ENCODE measurements at places on chromosomes 7 and 10. TPM values are rescaled to one million over a fixed set of nuclear protein-coding genes. Genes with fewer than 3 reads are reported as not detected.

GRCh38 chr7:17406738-17407137 lies 108.3 kb downstream of the AHR start:
- no peak for DNase-seq

DNA sequence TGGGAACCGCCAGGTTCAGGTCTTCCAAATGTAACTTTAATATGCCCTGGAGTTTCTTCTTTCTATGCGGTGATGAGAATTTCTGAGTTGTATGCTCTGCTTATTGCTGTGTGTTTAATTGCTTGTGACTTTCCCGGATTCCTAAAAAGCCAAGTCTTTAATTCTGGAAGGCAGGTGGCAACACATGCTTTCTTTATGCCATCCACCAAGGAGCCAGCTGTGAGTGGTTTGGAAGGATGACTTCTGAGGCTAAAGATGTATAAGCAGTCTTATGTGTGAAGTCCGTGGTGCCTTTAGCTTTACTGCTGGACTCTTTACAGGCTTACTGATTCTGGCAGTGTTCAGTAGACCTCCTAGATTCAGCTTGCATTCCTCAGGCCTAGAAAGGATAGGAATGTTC lies 3.1 kb downstream of the SDK1 start:
- no peak for DNase-seq

DNA sequence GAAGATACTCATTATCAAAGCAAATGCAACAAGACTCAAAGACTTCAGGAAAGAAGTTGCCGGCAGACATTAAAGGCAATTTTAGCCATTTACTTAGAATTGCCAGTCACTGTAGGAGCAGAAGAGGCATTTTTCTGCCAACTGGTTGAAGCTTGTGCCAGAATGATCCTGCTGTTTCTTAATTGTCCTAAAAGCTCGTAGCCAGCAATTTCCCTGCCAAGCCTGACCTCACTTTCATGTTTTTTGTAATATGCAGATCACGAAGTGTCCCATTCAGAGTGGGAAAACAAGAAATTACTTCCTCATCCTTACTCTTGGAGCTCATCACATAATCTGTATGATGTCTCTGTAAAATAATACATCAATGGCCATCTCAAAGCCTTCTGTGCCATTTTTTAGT lies 130.9 kb upstream of the ANKRD1 start:
- DNase-seq = peak; percentile 85

DNA sequence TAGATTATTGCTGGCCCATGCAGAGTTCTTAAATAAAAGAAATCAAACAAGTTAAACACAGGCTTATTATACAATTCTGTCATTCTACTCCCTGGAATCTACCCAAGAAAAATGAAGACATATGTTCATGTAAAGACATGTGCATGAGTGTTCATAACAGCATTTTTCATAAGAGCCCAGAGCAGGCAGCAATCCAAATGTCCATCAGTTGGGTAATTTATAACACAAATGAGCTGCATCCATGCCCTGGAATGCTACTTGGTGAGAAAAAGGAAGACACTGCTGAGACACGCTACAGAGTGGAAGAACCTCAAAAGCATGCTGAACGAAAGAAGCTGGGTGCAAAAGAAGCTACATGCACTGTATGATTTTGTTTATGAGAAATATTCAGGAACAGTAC lies 342.6 kb downstream of the TCERG1L start:
- DNase-seq = no peak

- DNase-seq = no peak
These were observed 76.7 kb downstream of the EZH2 start for GRCh38 chr7:148807436-148807835.

FBXO24 gene
- 0.51 TPM for total RNA-seq

ZNF727 gene
- 3.5 TPM for total RNA-seq

SPDYE5 gene
- total RNA-seq = not detected

IRF5 gene
- 10.3 TPM for total RNA-seq

HMX3 gene
- total RNA-seq = not detected
